ENCODE measurements at places on chromosomes 2 and 18. TPM values are rescaled to one million over a fixed set of nuclear protein-coding genes. Genes with fewer than 3 reads are reported as not detected.

The CPLX4 gene
- total RNA-seq = not detected

The CRACDL gene
- total RNA-seq = 0.19 TPM

The LRRTM4 gene
- total RNA-seq = not detected

The NGEF gene
- not detected for total RNA-seq

The ITGB6 gene
- not detected for total RNA-seq

The DSC1 gene
- 0.27 TPM for total RNA-seq

The CXCR4 gene
- 147 TPM for total RNA-seq

The PDE1A gene
- total RNA-seq = not detected

The VIT gene
- not detected for total RNA-seq

GRCh38 chr2:200698217-200698616, 112.4 kb downstream of the AOX1 start:
- H3K27me3 ChIP-seq = peaks cover 2% of the 10 kb centered on the region
- DNase-seq = no peak
- no peak overlapping the region for H3K27ac ChIP-seq
- H3K36me3 ChIP-seq = no peaks in the 10 kb centered on the region
- H3K4me1 ChIP-seq = peaks cover 12% of the 10 kb centered on the region

DNA sequence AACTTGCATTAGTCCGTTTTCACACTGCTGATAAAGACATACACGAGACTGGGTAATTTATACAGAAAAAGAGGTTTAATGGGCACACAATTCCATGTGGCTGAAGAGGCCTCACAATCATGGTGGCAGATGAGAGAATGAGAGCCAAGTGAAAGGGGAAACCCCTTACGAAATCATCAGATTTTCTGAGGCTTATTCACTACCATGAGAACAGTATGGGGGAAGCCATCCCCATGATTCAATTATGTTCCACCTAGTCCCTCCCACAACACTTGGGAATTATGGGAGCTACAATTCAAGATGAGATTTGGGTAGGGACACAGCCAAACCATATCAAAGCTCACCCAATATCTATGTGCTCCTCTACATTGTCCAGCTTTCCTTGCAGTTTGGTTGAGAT, 16.0 kb upstream of the SERPINE2 start:
- H3K4me1 ChIP-seq = no peaks in the 10 kb centered on the region
- H3K27ac ChIP-seq = no peak overlapping the region
- no peak for DNase-seq
- H3K36me3 ChIP-seq = no peaks in the 10 kb centered on the region
- H3K27me3 ChIP-seq = peaks cover 23% of the 10 kb centered on the region
- no peak overlapping the region for H3K4me3 ChIP-seq

DNA sequence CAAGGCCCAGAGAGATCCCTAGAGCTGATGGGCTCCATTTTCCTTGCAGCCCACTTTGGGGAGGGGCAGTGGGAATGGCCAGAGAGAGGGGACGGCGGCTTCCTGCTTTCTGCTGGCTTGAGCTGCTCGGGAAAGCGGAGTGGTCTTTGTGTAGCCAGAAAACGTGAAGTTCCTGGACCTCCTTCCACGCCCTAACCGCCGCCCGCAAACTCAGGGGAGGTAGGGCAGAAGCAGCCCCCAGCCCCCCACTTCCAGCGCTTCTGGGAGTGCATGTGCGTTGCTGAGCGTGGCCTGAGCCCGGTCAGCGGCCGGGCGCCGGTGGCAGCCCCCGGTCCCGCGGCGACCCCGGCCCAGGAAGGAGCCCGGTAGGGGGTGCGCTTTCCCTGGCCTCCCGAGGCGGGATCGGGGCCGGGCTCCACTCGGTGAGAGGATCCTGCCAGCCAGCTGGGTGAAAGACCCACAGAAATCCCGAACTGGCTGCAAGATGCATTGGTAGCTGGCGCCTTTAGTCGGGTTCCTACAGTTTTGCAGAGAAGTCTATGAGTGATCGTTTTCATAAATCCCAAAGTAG, 25.3 kb upstream of the BOD1L2 start:
- H3K36me3 ChIP-seq = no peaks in the 10 kb centered on the region
- no peak overlapping the region for H3K4me3 ChIP-seq
- H3K27ac ChIP-seq = no peak overlapping the region
- H3K4me1 ChIP-seq = no peaks in the 10 kb centered on the region
- no peak for DNase-seq

DNA sequence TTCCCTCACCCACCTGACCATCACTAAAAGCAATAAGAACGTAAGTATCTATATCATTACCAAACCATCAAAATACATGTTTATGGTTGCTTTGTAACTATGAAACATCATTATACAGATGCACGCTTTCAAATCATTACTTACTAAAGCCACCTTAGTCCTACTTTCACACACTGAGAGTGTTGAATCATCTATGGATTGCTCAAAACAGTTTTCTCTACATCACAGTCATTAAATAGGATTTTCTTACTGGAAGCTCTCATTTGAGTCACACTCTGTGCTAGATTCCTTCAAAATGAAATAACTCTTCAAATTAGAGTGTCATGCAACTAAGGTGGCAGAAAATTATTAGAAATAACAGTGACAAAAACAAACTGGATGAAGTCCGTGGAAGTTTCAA, 878.4 kb downstream of the CPS1 start:
- no peaks in the 10 kb centered on the region for H3K36me3 ChIP-seq
- no peaks in the 10 kb centered on the region for H3K27me3 ChIP-seq
- no peak overlapping the region for H3K4me3 ChIP-seq
- no peak for DNase-seq

- no peaks in the 10 kb centered on the region for H3K36me3 ChIP-seq
- H3K27ac ChIP-seq = no peak overlapping the region
- no peak overlapping the region for H3K4me3 ChIP-seq
- no peaks in the 10 kb centered on the region for H3K27me3 ChIP-seq
- H3K4me1 ChIP-seq = peaks cover 20% of the 10 kb centered on the region
Observed at GRCh38 chr2:206989311-206989710, 50.0 kb downstream of the CPO start.

- peaks cover 35% of the 10 kb centered on the region for H3K36me3 ChIP-seq
- H3K27ac ChIP-seq = no peak overlapping the region
- no peak for DNase-seq
Observed at GRCh38 chr2:32455816-32456215, 99.0 kb downstream of the BIRC6 start.

GRCh38 chr2:118764855-118765254, 82.6 kb downstream of the EN1 start:
- H3K27me3 ChIP-seq = peaks cover 31% of the 10 kb centered on the region
- H3K36me3 ChIP-seq = no peaks in the 10 kb centered on the region
- no peak overlapping the region for H3K4me3 ChIP-seq
- H3K27ac ChIP-seq = no peak overlapping the region

DNA sequence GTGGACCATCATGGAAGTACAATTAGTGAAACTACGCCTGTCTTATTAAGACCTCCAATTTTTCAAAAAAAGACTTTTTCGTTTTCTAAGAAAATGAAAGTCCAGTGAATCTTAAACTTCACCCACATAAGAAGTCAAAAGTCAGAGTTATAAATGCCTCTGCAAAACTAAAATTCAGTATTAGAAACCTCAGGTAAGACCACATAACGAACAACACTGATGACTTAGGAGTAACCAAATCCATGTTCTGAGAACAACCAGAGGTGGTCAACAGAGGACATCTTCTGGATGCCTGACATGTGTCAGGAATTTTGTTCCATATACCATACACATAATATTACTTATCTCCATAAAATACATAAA, 62.4 kb downstream of the RPL31 start:
- no peaks in the 10 kb centered on the region for H3K4me1 ChIP-seq
- H3K27ac ChIP-seq = no peak overlapping the region
- no peak overlapping the region for H3K4me3 ChIP-seq
- DNase-seq = no peak
- no peaks in the 10 kb centered on the region for H3K27me3 ChIP-seq
- no peaks in the 10 kb centered on the region for H3K36me3 ChIP-seq

- peaks cover 2% of the 10 kb centered on the region for H3K27me3 ChIP-seq
- no peaks in the 10 kb centered on the region for H3K36me3 ChIP-seq
- DNase-seq = no peak
Observed at GRCh38 chr18:23114911-23115310, 20.4 kb upstream of the CABLES1 start.

- peak; percentile 86 for DNase-seq
- peaks cover 7% of the 10 kb centered on the region for H3K36me3 ChIP-seq
- peaks cover 84% of the 10 kb centered on the region for H3K4me1 ChIP-seq
- no peaks in the 10 kb centered on the region for H3K27me3 ChIP-seq
- H3K27ac ChIP-seq = peak overlapping the region; percentile 93
Observed at GRCh38 chr2:69693775-69694450, 48.0 kb upstream of the ANXA4 start.
